CD8-positive, alpha-beta memory T cell (primary cell): ENCODE measurements at places on chromosomes 11 and 22.

GRCh38 chr11:121336279-121336937 is 43.8 kb downstream of the SC5D start:
- no peak for DNase-seq

- no peak for DNase-seq
Observed at GRCh38 chr11:18492888-18493287, 33.9 kb downstream of the TSG101 start.

GRCh38 chr11:127481391-127481790 is 480.8 kb upstream of the KIRREL3 start:
- DNase-seq: no peak

DNA sequence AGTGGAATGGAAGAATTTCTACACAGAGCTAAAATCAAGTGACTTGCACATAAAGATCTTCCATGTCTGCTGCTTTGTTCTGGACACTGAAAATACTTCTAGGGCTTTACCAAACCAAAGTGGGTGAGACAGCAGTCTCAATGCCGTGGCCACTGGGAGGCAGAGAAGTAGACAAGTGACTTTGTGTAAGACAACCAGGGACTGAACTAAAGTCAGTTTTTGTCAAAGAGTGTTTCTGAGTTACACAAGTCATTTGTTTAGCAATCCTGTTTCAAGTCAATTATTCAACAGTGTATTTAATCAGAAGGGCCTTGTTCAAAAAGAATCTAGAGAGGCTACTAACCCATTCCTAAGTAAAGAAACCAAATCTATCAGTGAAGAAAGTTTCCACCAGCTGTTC is 46.6 kb downstream of the TCP11L1 start:
- no peak for DNase-seq

GRCh38 chr22:49769691-49770546 is 57.8 kb downstream of the BRD1 start:
- no peak for DNase-seq

DNA sequence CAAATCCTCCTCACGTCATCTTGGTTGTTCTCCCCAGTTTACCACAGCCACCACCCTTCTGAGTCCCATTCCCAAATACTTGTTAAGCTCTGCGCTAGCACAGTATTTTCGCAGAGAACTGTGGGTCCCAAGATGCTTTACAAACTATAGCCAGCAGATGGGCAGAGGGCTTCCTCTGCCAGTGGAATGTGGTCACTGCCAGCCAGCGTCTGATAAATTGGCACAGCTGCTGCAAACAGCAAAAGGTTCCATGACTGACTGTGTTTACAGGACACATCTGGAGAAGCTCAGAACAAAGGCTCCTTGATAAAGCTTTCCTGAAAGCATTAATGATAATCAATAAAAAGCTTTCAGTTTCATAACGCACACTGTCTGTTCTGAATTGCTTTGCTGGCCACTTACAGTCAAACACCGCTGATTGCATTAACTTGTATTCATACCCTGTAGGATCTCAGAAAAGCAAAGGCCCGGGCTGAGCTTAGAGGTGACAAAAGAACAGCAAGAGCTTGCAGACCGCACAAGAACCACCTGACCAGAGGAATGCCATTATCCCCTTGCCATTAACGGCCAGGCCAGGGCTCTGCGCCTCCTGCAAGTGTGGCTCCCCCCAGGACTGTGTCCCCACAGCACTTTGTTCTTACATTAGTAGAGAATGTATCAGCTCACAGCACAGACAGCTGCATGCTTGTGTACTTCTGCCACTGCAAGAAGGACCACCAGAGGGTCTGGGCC is 120.6 kb downstream of the MICAL3 start:
- DNase-seq: no peak
